ENCODE measurements at places on chromosomes 5 and 9.

- DNase-seq = no peak
Observed at GRCh38 chr9:89080193-89080592, 88.9 kb downstream of the S1PR3 start.

GRCh38 chr5:88785746-88786565, 97.0 kb downstream of the MEF2C start:
- no peak for DNase-seq

- DNase-seq = peak; percentile 50
Observed at GRCh38 chr9:77177894-77178794, 810 bp downstream of the VPS13A start.

DNA sequence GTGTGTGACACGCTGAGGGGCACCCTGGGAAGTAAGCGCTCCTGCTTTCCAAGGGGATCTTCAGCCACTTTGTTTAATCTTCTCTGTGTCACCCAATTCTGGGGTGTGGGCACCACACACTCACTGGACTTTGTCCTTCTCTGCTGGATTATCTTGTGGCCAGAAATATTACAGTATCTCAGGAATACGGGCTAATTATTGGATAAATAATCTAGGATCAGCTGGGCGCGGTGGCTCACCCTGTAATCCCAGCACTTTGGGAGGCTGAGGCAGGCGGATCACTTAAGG, 50.9 kb downstream of the COL5A1 start:
- no peak for DNase-seq

DNA sequence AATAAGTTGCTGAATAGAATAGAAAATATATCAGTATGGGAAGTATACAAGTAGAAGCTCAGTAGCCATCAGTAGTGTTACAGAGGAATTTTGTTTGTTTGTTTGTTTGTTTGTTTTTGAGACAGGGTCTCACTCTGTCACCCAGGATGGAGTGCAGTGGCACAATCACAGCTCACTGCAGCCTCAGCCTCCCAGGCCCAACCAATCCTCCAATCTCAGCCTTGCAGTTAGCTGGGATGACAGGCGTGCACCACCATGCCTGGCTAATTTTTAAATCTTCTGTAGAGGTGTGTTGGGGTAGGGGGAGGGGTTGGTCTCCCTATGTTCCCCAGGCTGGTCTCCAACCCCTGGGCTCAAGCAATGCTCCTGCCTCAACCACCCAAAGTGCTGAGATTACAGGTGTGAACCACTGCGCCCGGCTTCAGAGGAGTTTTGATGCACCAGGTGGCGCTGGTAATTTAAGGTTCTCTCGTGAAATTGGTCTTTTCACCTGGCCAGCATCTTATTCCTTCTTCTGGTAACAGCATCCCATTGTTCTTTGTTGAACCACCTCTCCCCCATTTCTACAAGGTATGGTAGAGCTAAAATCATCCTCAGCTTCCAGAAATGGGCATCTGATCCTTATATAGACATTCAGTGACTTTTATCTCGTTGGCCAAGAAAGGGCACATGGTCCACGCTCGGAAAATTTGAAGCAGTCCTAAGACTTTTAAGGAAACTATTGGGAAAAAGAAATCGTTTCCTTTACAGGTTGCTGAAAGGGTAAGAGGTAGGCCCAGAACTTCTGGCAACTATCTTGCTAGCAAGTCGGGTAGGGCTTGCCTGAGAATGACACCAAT, 157.1 kb downstream of the ARRDC3 start:
- DNase-seq = peak; percentile 18

- peak; percentile 64 for DNase-seq
Observed at GRCh38 chr5:148147415-148147814, 20.9 kb upstream of the SPINK14 start.

DNA sequence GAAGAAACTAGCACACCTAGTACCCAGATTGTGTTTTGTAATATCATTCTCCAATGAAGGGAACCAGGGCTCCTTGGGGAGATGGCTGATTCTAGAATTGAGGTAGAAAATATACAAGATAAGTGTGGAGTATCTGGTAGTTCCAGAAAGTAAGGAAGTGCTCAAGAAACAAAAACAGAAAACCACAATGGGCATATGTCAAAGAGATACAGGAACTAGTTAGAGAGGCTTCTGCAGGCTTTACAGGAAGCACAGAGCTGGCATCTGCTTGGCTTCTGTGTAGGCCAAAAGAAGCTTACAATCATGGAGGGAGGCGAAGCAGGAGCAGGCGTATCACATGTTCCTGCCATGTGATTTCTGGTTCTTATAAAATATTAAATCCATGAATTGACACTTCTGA, 105.7 kb upstream of the TMEM161B start:
- DNase-seq = no peak

DNA sequence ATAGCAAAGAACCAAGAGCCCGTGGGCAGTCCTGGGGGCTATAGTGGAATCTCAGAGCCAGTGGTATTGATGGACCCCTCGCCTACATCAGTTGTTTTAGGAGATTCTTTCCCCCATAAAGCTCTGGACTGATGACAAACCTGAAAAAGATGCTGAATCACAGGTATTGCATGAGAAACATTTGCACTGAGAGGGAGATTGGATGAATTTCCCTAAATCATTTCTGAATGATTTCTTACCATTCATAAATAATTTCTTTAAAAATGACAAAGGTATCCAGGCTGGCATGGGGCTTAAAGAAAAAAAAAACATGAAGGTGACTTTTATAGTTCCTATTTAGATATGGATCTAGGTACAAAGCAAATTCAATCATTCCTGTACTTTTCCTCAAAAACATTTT, 54.0 kb upstream of the SLIT3 start:
- DNase-seq = no peak

DNA sequence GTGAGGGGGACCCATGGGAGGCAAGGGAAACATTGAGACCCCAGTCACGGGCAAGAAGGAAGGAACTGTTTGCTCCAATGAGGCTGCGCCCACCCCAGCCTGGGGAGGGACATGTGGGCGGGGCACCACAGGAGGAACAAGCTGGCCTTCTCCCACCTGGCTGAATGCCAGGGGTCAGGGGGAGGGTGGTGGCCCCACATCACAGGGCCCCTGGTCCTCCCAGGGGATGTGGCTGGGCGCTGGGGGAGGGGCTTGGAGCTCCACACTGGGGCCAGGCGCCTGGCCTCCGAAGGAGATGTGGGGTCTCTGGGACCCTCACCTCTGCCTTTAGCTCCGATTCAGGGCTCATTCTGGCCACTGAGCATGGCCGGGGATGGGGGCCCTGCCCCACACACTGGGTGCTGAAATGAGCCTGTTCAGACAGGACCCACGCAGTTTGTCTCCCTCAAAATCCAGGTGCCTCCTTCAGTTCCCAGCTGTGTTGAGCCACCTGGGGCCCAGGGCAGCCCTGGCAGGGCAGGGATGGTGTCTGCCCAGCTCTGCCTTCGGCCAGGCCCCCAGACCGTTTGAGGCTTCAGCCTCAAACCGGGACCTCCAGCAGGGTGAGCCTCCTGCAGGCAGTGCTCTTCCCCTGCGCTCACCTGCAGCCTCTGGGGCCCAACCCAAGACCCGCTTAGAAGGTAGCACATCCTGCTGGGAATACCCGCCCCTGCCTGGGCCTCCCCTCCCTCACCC, 33.2 kb upstream of the NOTCH1 start:
- DNase-seq = no peak

GRCh38 chr9:136012651-136013050, 51.5 kb upstream of the UBAC1 start:
- no peak for DNase-seq

GRCh38 chr5:131825404-131826013, 28.7 kb upstream of the FNIP1 start:
- DNase-seq = no peak

GRCh38 chr5:390623-391491, 52.1 kb upstream of the EXOC3 start:
- peak; percentile 73 for DNase-seq

DNA sequence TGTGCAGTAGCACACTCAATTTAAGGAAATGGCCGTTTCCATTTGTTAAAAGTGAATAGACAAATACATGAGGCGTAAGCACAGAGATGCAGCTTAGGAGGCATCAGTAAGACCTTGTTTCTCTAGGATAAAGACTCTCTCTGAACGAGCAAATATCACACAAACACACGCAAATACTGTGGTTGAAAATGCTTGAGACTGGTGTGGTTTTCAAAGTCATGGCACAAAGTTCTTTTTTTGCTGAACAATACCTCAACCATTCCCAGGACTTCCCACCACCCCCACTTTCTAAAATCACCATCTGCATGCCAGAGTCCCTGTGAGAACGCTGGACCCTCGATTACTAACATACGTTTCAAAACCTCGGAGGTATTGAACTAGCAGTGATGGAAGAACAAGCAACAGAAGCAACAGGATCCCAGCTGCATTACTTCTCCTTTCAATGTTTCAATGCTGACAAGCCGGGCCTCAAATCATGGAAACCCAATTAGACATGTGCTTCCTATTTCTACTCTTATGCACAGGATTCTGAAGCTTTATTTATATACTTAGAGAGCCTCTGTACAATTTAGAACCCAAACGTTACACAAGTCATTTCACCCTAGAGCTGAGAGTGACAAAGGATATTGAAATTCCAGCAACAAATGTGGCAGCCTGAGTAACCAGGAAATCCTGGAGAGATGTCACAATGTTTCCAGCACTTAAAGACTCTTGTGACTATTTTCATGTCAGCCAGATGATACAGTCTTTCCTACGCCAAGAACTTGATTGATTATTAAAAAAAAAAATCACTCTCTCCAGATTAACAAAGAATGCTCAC, 63.9 kb downstream of the CDC14B start:
- DNase-seq = no peak

GRCh38 chr5:167934551-167934971, 356.9 kb upstream of the WWC1 start:
- no peak for DNase-seq

- no peak for DNase-seq
Observed at GRCh38 chr5:33409435-33410170, 31.2 kb upstream of the TARS1 start.

GRCh38 chr5:122494109-122494508, 182.1 kb downstream of the SNCAIP start:
- no peak for DNase-seq

- DNase-seq = peak; percentile 41
Observed at GRCh38 chr9:122389799-122390481, 19.1 kb downstream of the PTGS1 start.

GRCh38 chr9:3956899-3957298, 343.0 kb downstream of the GLIS3 start:
- DNase-seq = no peak

- no peak for DNase-seq
Observed at GRCh38 chr9:3136686-3137346, 292.9 kb upstream of the PUM3 start.

DNA sequence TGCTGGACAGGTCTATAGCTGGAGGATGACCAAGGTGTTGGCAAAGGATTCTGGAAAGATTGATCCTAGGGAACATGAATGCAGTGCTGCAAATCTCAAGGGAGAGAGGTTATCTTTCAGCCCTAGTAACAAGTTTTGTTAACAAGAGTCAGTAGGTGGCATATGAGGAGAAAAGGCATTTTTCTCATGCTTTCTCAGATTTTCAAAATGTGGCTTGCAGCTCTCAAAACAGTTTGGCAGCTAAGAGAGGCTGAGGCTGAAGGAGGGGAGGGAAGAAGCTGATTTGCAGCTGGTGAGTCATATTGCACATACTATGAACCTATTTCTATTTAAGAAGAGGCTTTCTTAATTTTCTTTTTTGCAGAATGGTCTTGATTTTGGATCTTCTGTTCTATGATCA, 64.3 kb upstream of the PCA3 start:
- DNase-seq = no peak

DNA sequence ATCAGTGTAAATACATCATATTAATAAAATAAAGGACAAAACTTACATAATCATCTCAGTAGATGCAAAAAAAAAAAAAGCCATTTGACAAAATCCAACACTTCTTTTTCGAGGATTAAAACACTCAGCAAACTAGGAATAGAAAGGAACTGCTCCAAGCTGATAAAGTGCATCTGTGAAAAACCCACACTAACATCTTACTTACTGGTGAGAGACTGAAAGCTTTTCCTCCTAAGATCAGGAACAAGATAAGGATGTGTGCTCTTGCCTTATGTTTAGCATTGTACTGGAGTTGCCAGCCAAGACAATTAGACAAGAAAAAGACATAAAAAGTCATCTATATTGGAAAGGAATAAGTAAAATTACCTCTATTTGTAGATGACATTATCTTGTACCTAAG, 120.2 kb upstream of the SAP30L start:
- DNase-seq = no peak

DNA sequence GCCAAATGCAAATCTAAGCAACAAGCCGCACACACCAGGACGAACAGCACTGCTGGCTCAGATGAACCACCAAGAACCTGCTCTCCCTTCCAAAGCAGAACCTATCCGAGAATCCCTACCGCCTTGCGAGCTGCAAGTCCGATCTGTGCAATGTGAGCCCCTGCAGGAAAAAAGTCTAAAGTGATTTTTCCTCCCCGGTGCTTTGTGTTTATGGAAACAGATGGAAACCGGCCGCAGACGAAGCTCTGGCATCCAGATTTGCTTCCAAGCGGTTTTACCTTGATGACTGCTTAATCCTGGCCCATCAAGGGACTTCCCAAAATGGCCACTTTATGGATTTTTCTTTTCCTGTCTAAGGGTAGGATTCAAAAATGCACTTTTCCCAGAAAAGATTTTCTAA, 112.5 kb downstream of the VAV2 start:
- DNase-seq = no peak

DNA sequence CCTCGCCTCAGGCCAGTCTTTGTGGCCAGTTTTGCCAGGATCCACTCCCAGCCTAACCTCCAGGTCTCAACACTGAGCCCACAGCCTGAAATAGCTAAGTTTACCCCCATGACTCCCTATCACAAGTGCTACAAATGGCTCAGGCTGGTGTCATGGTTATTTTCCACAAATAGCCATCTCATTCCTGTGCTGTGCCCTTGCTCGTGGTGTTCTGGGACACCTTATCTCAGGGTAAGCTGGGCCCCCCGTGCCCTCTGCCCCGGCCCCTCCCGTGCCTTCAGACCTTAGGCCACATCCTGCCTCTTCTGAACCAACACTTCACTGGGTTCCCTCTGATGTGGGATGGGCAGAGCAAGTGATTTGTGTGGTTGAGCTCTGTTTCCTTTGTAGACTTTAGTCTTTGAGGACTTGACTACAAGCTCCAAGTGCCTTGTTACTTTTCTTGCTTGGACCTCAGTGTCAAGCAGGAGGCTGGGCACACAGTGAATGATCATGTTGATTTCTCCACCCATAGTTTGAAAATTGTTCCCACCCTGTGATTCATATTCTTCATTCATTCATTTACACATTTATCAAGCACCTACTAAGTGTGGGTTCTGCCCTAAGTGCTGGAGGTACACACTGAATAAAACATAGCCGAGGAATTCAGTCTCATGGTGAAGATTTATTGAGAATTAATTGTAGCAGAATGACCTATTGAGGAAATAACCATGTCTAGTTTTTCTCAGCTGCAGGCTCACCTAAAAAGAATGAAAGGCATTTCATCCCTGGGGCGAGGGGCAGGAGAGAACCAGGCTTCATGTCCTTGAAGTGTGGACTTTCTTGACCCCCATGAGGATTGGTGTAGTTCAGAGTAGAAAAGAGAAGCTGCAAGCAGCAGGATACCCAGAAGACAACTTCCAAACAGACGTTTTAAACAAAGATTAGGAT, 84.5 kb upstream of the CTNNA1 start:
- no peak for DNase-seq
